ENCODE measurements at places on chromosomes 16 and 17. TPM values are rescaled to one million over a fixed set of nuclear protein-coding genes. Genes with fewer than 3 reads are reported as not detected.

Gene RAMP2
- 2.5 TPM for polyA plus RNA-seq

DNA sequence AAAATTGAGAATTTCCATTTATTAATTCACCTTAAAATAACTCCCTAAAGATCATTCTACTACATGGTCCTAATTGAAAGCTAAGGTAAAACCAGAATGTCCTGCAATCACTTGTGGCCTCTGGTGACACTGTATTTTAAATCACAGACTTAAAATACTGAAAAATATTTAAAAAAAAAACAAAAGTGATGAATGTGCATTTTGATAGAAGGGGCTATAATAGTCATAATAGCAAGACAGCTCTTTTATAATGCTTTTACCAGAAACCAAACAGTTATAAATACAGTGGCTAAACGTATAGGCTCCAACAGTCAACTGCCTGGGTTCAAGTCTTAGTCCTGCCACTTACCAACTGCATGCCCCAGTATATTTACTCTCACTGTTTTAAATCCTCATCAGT lies 21.2 kb downstream of the PHLPP2 start:
- no peak overlapping the region for H3K4me3 ChIP-seq
- no peak overlapping the region for H3K27ac ChIP-seq
- no peak for DNase-seq
- no peaks in the 10 kb centered on the region for H3K27me3 ChIP-seq
- peaks cover 8% of the 10 kb centered on the region for H3K36me3 ChIP-seq

DNA sequence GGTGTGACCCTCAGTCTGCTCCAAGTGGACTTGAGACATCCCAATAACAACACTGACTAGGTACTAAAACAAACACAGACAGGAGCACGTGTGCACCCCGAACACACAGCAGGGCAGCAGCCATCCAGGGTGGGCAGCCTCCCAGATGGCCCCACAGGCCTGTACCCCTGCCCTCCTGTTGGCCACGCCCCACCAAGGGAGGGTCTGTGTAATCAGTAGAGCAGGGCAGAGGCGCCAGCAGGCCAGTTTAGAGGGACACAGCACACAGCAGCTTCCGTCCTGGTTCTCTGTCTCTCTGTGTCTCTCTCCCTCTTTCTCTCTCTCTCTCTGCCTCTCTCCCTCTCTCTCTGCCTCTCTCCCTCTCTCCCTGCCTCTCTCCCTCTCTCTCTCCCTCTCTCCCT lies 21.4 kb downstream of the ACTG1 start:
- no peak overlapping the region for H3K27ac ChIP-seq
- H3K27me3 ChIP-seq, result no peaks in the 10 kb centered on the region
- no peak for DNase-seq
- peaks cover 6% of the 10 kb centered on the region for H3K4me1 ChIP-seq
- H3K36me3 ChIP-seq, result no peaks in the 10 kb centered on the region

Gene CCDC78
- polyA plus RNA-seq, result 15.4 TPM

Gene TEX14
- polyA plus RNA-seq, result 0.02 TPM

Gene KIF2B
- polyA plus RNA-seq, result not detected

Gene RAB26
- polyA plus RNA-seq, result 19.5 TPM

Gene ATP2C2
- 0.33 TPM for polyA plus RNA-seq

Gene SLC16A6
- polyA plus RNA-seq, result not detected

DNA sequence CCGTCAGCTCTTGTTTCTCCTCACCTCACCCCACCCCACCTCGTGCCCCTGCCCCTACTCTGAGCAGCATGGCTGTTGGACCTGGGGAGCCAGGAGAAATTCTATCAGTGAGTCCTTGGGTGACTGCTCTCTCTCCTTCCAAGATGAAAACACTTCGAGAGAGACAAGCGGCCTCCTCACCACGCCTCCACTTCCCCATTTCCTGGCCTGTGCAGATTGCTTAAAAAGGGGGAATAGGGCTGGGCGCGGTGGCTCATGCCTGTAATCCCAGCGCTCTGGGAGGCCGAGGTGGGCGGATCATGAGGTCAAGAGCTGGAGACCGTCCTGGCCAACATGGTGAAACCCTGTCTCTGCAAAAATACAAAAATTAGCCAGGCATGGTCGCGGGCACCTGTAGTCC lies 9.5 kb downstream of the DLX4 start:
- no peak overlapping the region for H3K4me3 ChIP-seq
- no peak overlapping the region for H3K27ac ChIP-seq
- H3K4me1 ChIP-seq, result no peaks in the 10 kb centered on the region
- H3K36me3 ChIP-seq, result no peaks in the 10 kb centered on the region
- peaks cover 81% of the 10 kb centered on the region for H3K27me3 ChIP-seq

- DNase-seq, result no peak
- H3K27ac ChIP-seq, result no peak overlapping the region
- no peaks in the 10 kb centered on the region for H3K4me1 ChIP-seq
- no peak overlapping the region for H3K4me3 ChIP-seq
Measured at GRCh38 chr17:57038486-57038885, 46.6 kb upstream of the AKAP1 start.

Gene ELMO3
- 3.1 TPM for polyA plus RNA-seq

DNA sequence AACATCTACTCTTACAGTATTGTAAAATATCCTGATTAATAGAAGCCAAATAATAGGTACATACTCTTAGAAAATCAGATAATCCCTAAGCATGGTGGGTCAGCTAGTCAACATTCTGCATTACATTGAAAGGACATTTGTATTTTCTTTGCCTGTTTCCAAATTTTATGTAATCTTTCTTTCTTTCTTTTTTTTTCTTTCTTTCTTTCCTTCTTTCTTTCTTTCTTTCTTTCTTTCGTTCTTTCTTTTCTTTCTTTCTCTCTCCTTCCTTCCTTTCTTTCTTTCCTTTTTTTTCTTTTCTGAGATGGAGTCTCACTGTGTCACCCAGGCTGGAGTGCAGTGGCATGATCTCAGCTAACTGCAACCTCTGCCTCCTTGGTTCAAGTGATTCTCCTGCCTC lies 18.9 kb downstream of the ITGB3 start:
- DNase-seq, result no peak
- no peaks in the 10 kb centered on the region for H3K27me3 ChIP-seq
- H3K27ac ChIP-seq, result no peak overlapping the region
- H3K36me3 ChIP-seq, result no peaks in the 10 kb centered on the region

- no peaks in the 10 kb centered on the region for H3K4me1 ChIP-seq
- peaks cover 5% of the 10 kb centered on the region for H3K36me3 ChIP-seq
Measured at GRCh38 chr16:87314990-87315420, 2.2 kb downstream of the C16orf95 start.

- H3K27ac ChIP-seq, result no peak overlapping the region
- no peak overlapping the region for H3K4me3 ChIP-seq
Measured at GRCh38 chr16:30802936-30803335, 15.9 kb upstream of the ZNF629 start.

GRCh38 chr16:87062569-87063442 lies 254.4 kb downstream of the C16orf95 start:
- no peaks in the 10 kb centered on the region for H3K4me1 ChIP-seq
- DNase-seq, result peak; percentile 91

DNA sequence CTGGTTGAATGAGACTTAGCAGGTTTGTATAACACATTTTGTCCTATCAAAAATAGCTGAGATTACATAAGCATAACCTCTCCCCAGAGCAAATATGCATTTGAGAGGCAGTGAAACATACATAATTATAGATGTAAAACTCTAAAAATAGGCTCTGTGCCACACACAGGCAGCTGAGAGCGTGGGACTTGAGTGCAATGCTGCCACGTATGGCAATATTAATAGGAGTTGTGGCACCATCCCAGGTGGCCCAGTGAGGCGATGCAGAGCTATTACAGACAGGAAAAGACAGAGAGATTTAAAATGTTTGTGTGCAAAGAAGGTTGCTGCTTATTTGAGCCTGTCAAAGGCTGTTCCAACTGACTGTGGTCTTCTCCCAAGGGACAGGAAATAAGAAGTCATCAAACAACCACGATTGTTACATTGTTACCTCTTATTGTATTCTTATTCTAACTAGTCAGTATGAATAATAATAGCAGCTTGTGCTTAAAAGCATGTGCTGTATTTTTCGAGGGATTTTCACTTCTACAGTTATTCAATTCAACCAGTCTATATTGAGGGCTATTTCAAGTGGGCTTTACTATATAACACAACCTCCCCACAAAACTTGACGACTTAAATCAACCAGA lies 116.5 kb downstream of the SALL1 start:
- no peak for DNase-seq
- no peaks in the 10 kb centered on the region for H3K4me1 ChIP-seq
- H3K4me3 ChIP-seq, result no peak overlapping the region
- H3K27me3 ChIP-seq, result no peaks in the 10 kb centered on the region
- H3K27ac ChIP-seq, result no peak overlapping the region
- H3K36me3 ChIP-seq, result no peaks in the 10 kb centered on the region

DNA sequence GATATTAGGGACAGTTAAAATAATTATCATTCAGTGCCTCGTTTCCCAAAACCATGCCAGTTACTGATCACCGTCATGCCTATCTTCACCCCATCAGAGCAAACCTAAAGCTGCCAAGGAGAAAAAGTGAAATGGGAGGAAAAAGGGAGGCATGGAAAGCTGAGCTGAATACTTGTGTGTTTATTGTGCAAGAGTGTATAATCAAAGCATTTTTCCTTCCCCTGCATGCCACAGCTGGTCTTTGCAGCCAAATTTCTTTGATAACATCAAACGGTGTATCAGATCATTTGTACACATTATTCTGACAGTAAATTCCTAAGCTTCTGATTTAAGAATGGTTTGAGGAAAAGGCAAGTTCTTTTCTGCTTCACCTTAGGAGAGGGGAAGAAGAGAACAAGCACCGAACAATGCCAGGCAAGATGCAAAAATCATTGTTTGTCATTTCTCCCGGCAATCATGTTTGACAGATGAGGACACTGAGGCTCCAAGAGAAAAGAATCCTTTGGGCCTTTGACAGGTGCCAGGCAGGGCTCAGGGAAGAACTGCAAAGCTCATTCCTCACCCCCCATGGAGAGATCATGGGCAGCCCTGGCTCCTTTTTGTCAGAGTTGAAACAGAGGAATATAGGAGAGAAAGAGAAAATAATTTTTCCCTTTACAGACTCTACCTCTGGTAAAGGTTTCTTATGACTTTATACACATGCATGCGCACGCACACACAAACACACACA lies 51.4 kb upstream of the ARHGAP44 start:
- DNase-seq, result no peak
- no peaks in the 10 kb centered on the region for H3K36me3 ChIP-seq
- H3K4me1 ChIP-seq, result no peaks in the 10 kb centered on the region
- no peak overlapping the region for H3K4me3 ChIP-seq
- H3K27ac ChIP-seq, result no peak overlapping the region
- H3K27me3 ChIP-seq, result peaks cover 60% of the 10 kb centered on the region

Gene GCGR
- not detected for polyA plus RNA-seq

Gene CLDN6
- 0.24 TPM for polyA plus RNA-seq

Gene NKIRAS2
- polyA plus RNA-seq, result 89.8 TPM

Gene GCSH
- polyA plus RNA-seq, result 20.7 TPM

DNA sequence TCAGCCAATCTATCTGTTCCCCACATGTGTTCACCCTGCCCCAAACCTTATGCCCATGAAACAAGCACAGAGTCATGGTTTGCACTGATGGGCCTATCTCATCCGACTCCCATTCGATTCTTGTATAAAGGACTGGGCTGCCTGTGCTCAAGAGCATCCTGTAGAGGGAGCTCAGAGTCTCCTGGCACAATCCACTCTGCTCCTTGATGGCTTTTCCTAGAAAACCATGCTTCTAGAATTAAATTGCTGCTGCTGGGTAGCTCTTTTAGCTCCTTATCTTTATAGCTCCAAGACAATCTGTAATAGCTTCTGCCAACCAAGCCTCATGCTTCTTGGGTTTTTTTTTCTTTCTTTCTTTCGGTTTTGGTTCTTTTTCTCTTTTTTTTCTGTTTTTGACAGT lies 9.7 kb downstream of the ZNF19 start:
- peak; percentile 50 for DNase-seq
- H3K4me1 ChIP-seq, result no peaks in the 10 kb centered on the region
- no peak overlapping the region for H3K4me3 ChIP-seq
- no peaks in the 10 kb centered on the region for H3K27me3 ChIP-seq
- no peak overlapping the region for H3K27ac ChIP-seq
- H3K36me3 ChIP-seq, result peaks cover 36% of the 10 kb centered on the region

DNA sequence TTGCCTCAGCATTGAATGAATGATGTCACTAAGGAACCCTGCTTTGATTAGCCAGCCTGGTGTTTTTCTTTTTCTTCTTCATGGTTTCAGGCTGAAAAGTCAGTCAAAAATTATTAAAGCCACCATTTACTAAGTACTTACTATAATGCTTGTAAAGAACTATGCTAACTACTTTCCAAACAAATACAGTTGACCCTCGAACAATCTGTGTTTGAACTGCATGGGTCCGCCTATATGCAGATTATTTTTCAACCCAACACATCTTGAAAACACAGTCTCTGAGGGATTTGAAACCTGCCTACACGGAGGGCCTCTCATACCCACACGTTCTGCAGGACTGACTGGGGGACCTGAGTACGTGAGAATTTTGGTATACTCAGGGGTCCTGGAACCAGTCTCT lies 136.3 kb downstream of the PARN start:
- DNase-seq, result no peak
- no peaks in the 10 kb centered on the region for H3K4me1 ChIP-seq
- no peak overlapping the region for H3K4me3 ChIP-seq

GRCh38 chr16:50520451-50521245 lies 27.5 kb upstream of the NKD1 start:
- no peaks in the 10 kb centered on the region for H3K4me1 ChIP-seq
- H3K4me3 ChIP-seq, result no peak overlapping the region
- H3K27ac ChIP-seq, result no peak overlapping the region
- no peak for DNase-seq
- no peaks in the 10 kb centered on the region for H3K27me3 ChIP-seq

DNA sequence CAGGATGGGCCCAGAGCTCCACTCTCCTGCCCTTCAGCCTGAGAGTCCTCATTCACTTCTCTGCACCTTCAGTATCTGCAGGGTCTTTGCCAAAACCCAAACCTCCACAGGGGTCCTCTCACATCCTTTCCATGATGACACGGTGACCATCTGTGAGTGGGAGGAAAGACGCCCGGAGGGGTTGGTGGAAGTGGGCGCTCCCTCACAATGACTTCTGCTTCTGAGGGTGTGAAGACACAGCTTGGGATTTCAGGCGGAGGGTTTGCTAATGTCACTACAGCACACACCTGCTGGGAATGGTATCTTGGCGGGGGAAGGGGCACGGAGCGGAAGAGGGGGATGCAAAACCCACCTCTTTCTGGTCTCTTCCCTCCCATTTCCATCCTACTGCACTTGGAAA lies 115.1 kb upstream of the SDK2 start:
- DNase-seq, result no peak
- no peak overlapping the region for H3K4me3 ChIP-seq
- H3K36me3 ChIP-seq, result no peaks in the 10 kb centered on the region
- no peaks in the 10 kb centered on the region for H3K4me1 ChIP-seq

DNA sequence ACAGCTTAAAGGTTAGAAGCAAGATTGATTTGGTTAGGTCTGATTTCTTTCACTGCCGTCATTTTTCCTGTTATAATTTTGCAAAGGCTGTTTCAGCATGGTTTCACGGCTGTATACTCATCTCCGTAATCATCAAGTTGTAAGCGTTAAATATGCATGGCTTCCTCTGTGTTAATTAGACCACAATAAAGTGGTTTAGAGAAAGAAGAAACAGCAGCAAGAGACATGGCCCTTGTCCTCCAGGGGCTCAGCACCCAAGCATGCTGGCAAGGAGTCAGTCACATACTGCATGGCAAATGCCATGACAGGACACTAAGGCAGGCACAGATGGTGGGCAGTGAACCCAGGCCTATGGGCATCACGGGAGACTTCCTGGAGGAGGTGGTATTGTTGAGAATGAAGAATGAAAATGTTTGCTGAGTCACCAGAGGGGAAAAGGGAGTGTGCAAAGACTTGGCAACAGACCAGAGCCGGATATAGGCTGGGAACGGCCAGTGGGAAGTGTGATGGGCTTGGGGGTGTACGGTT lies 61.4 kb upstream of the PLCG2 start:
- no peak for DNase-seq
- H3K36me3 ChIP-seq, result no peaks in the 10 kb centered on the region
- H3K4me1 ChIP-seq, result peaks cover 6% of the 10 kb centered on the region
- no peak overlapping the region for H3K4me3 ChIP-seq
